Stimulated activated CD8-positive, alpha-beta memory T cell treated with anti-CD3 and anti-CD28 coated beads, Interleukin-12 subunit alpha, Interleukin-12 subunit beta, amount 100 ng/mL, for 1 hour (primary cell): ENCODE measurements at places on chromosomes 7 and 10.

GRCh38 chr10:55358539-55358938 is 557.5 kb upstream of the PCDH15 start:
- DNase-seq: no peak

- no peak for DNase-seq
Observed at GRCh38 chr7:37448011-37448635, 541 bp downstream of the ELMO1 start.

DNA sequence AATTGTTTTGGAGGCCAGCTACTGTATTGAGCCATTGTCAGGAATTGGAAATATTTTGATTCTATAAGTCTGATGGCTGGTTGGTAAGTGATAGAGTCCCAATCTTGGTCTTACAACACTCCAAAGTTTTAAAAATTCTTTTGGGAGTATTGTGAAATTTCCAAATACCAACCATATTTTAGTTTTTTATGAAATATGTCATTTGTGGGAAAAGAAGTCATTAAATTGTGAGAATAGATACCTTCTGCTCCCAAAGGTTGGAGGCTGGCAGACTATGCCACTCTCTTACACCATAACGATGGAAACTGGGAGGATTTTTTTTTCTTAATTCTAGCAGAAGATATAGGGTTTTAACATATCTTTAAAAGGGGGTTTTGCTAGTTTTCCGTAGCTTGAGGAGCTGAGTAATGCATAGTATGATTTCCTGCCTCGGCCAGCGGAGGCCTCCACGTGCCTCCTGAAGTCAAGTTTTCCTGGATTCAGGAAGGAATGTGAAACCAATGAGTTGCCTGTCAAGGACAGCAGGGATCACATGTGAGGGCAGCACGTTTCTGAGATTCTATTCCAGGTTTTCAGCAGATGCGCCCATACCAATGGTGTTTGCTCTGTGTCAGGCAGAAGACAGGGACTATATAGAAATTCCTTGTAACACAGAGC is 92.2 kb upstream of the LAMB4 start:
- no peak for DNase-seq

DNA sequence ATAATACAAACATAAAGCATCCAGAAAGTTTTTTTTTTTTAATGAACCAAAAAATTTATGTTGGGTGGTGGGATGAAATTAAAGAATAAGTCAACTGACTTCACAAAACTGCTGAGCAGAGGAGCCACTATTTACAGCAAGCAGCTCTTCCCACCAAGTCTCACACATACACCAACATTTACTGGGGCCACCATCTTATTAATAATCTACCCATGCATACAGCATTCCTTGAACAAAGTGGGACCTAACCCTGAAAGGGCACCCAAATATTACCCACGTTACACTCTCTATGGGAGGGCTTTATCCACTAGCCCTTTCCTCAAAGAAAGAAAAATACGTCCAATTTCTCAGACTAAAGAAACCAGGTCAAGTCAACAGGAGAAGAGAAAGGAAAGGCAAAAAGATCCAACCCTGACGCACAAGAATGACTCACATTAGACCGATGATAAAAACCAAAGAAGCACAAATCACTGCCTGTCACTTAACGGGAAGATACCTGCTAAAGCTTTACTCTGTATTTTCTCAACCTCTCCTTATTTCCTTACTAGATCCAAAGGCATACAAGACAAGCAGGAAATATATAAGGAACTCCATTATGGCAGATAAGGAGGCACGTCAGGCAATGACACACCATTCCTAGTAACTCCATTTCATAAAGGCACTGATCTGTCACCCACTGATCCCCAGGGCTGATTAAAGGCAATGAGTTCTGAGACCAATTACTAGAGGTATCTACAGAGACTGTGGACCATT is 141.8 kb upstream of the ASAH2 start:
- DNase-seq: no peak

DNA sequence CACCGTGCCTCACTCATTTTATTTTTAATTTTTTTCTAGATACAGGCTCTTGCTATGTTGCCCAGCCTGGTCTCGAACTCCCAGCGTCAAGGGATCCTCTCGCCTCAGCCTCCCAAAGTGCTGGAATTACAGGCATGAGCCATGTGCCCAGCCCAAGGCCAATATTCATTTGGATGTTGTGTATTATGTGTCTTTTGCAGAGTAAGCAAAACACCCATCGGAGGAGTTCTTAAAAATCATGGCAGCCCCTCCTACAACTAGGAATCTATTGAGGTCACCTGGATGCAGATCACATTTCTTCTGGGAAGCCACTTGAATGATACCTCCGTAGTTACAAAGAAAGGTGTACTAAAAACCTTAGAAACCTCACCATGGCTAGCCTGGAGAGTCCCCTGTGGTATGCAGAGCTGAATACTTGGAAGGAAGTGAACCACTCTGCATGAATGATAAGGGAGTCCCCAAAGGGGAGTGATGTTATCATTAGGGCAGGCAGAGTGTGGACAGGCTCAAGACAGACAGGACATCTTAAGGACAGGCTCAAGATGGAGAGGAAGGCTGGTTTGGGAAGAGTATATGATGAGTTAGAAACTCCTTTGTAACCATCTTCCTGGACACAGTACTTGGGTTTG is 185.7 kb downstream of the TAX1BP1 start:
- no peak for DNase-seq

- no peak for DNase-seq
Observed at GRCh38 chr7:110759069-110759468, 331.9 kb upstream of the LRRN3 start.

GRCh38 chr10:63217120-63217605 is 84.0 kb downstream of the NRBF2 start:
- DNase-seq: no peak

DNA sequence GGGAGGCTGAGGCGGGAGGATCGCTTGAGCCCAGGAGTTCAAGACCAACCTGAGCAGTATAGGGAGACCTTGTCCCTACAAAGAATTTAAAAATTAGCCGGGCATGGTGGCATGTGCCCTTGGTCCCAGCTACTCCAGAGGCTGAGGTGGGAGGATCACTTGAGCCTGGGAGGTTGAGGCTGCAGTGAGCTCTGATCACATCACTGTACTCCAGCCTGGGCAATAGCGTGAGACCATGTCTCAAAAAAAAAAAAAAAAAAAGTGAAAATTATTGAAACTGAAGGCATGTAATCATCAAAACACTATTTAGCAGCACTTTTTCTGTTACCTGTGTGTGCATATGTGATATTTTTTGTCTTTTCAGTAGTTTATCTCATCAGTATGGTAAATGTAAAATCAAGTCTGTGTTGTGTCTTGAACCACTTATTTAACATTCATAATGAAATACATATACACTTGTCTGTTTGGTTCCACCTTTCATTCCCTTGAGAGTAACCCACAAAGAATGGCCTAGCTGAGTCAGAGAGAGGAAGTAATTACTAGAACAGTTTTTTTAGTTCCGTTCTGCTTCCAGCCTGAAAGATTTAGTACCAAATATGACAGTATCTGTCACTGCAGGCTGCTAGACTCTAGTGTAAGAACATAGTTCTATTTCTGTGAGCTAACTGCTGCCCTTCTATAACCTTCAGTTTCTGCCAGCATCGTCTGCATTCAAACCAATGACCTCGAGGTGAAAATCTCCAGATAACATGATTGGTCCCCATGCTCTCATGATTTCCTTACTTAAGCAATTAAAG is 68.6 kb downstream of the MMRN2 start:
- no peak for DNase-seq

DNA sequence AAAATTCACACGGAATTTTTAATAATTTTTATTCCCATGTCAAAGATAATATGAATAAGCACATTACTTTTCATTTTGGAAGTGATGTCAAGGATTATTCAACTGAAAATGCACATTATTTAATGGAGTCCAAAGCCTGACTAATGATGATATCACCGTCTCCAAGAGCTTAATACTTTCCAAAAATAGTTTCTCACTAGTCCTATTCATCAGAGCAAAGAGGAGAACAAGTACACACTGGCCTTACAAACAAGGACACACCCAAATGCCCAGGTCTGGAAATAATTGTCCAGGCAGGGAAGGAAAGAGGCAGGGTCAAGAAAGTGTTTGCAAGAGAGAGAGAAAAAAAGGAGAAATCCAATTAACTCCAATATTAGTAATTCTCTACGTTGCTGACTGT is 216.8 kb upstream of the CCDC6 start:
- DNase-seq: no peak

- DNase-seq: no peak
Observed at GRCh38 chr10:77744245-77744644, 106.6 kb upstream of the KCNMA1 start.

- DNase-seq: no peak
Observed at GRCh38 chr7:99106821-99107241, 37.1 kb downstream of the SMURF1 start.

DNA sequence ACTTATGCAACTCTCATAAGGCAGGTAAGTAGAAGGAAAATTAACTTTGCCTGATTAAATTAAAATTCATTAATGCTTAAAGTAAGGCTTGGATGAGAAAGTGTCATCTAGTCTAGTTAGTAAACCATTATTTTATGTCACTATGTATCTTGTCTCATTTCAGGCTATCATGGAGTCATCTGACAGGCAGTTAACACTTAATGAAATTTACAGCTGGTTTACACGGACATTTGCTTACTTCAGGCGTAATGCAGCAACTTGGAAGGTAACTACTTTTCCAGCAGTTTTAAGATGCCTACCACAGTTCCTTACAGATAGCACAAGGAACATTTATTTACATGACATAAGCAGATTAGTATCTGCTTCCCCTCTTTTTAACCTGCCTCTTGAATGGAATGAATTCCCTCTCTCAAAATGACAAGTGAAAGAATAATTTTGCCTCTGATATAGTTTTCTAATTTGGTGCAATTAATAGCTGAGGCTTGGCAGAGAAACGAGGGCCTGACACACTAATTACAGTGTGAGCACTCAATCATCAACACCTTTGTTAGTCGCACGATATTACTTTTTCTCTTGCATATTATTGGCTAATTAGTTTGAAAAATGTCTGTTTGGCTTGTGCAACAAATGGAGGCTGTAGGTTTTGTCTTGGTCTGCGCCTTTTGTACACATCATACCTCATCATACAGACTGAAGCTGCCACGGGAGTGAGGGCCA is 245.0 kb downstream of the FOXP2 start:
- no peak for DNase-seq

DNA sequence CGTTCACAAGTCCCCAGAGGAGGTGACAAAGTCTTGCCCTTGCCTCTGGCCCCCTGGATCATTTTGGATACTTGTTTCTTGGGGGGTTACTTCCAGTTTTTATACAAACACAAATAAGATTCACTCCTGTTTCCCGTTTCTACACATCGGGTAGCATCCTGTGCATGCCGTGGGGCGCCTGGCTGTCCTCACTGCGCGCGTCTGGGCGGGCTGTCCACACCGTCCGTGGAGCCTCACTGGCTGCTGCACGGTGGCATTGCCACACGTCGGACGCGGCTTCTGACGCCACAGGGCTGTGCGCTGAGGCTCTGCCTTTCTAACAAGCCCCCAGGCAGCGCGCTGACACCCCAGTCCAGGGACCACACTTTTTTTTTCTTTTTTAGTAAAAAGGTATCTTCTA is 18.4 kb downstream of the BNIP3 start:
- DNase-seq: no peak

DNA sequence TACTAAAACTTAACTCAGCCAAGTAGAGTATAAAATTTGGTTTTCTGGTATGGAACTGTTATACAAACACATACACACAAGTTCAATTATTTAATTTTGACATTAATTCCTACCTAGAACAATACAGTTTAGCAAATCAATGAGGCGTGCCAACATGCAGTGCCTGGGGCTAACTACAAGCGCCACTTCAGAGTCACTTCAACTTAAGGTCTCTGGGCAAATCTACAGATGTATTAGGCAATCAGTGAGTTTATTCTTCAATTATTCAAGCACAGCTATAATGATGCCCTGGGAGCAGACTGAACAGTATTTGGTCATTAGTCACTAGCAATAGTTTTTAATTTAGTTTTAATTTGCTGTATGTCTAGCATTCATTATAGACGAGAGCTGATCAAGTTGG is 51.6 kb downstream of the HIBADH start:
- no peak for DNase-seq

- no peak for DNase-seq
Observed at GRCh38 chr10:132066186-132066585, 440 bp downstream of the JAKMIP3 start.

DNA sequence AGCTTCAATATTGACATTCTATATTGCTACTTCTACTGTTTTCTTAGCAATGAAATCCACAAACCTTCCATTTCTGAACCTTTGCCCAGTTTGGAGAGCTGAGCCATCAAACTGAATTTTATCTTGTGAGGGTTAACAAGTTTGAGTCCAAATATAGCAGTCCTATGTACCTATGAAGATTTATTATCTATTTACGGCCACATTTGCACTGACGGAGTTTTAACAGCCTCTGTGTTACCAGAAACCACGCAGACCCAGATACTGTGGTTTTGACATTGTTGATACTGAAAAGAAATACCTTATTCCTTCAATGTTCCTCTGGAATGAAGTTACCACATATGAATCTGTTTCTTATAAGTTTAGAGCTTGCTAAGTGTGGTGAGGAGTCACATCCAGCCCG is 172.6 kb downstream of the FGFR2 start:
- DNase-seq: no peak

- no peak for DNase-seq
Observed at GRCh38 chr7:93992421-93993110, 11.6 kb downstream of the BET1 start.

DNA sequence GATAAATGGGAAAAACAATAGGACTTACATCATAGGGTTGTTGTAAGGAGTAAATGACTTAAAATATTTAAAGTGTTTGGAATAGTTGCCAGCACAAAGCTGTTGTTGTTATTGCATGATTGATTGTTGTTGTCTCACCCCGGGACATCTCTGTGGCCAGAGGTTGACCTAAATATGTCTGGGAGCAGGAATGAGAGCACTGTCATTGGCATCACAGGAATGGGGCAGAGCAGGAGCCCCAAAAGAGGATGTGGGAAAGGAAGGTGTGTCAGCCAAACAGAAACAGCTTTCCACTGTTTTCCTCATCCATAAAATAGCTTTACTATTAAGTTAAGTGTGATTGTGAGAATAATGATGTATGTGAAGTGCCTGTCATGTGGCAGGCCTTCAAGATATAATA is 121.6 kb downstream of the TMEM168 start:
- DNase-seq: no peak

DNA sequence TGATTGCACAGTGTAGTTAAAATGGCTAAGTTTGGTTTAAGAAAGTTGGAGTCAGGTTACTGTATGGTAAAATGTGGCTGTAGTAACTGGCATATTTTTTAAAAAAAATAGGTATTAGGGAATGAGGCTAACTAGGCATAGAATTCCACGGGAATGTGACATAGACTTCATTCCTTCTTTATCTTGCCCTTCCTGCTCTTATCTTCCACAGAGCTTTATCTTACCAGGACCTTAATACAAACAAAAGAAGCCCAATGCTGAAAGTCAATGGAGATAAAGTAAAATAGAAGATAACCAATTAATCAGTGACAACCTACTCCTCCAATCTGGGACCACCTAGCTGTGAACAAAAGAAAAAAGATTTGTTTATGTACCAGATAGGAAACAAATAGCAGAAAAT is 58.1 kb downstream of the TET1 start:
- DNase-seq: no peak

DNA sequence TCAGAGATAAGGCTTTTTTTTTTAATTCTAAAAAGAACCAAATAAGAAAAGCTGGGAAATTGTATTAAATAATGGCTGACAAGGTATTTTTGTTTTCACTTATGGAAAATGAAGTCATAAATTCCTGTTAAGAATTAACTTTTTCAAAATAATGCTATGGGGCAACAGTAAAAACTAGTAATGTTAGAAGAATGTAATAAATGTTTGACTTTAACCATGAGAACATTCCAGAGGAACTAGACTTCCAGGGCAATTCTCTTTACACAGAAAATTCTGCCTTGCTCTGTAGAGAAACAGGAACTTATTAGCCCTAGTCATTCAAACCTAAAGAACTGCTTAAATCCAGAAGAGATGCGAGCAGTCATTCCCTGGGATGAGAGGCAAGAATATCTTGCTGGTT is 571.1 kb downstream of the IPMK start:
- DNase-seq: no peak
